ENCODE measurements at places on chromosomes 7 and 10.

GRCh38 chr7:109967406-109967805, 1123.5 kb upstream of the LRRN3 start:
- DNase-seq: no peak

DNA sequence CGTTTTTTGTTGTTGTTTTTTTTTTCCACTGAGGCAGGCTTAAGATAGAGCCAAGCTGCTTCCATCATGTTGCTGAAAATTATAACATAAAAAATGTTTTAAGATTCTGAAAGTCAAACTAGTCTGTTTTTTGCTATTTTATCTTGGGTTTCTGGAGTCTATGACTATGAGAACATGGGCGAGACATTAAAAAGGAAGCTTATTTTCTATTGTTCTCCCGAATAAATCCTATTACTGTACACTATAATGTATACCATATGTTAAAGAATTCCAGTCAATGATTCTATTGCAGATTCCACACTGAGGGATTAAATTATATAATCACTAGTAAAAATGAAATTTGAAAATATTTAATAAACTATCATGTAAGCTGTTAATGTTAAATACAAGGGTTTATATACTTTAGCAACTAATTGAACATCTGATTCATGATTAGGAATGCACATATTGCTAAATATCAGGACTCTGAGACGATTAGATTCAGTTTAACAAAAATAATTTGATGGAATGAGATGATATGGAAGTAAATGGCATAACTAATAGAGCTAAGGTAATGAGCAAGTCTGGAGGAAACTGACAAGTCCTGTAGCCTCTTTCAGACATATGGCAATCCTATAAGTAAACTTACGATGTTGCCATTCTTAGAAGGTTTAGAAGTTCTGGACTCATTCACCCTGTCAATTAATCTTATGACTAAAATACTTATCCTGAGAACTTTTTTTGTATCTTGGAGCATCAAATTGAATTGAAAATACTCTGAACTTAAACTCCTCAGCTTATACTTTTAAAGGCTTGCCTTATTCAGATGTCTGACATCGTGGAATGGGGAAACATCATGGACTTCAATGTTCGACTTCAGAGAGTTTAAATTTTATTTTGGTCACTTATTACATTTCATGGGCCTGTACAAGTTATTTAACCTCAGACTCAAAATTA, 294.8 kb upstream of the DGKB start:
- no peak for DNase-seq

DNA sequence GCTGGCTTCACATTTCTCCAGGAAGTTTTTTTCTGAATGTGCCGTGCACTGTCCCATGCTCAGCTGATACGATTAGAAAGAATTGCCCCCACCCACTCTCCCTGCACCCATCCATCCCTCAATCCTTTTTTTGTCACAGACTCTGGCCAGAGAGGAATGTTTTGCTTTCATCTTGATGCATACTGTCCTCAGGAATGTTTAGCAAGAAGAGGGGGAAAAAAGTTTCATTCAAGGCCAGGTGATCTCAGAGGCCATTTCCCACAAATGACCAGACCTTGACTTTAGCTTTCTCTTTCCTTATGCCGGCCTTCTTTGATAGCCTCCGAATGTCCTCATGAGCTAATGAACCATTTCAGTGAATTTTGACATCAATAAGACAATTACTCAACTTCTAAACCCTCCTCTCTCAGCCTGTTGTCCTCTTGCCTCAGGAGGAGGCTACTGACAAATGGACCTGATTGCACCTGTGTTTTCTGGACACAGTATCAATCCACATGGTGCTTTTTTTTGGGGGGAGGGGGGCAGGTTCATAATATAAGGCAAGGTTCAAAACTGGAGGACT, 105.0 kb upstream of the KLF6 start:
- DNase-seq: no peak

DNA sequence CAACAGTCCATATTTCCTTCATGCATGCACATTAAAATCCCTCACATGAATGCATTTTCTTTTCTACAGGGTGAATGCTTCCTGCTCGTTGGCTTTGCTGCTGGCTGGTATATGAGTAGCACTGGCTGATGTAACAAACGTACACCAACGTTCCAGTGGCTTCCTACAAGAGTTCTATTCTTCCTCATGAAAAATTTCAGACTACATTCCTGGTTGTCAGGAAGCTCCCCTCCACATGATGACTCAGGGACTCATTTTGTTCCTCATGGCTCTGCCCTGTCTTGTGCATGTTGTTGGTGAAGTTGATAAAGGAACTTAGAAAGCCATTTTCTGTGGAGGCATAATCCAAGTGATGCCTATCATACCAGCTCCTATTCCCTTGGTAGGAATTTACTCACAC, 470.7 kb upstream of the KLF6 start:
- no peak for DNase-seq

GRCh38 chr10:26555719-26556368, 117.7 kb downstream of the APBB1IP start:
- DNase-seq: no peak

- DNase-seq: peak; percentile 81
Observed at GRCh38 chr10:132163278-132163765, 23.4 kb upstream of the DPYSL4 start.

DNA sequence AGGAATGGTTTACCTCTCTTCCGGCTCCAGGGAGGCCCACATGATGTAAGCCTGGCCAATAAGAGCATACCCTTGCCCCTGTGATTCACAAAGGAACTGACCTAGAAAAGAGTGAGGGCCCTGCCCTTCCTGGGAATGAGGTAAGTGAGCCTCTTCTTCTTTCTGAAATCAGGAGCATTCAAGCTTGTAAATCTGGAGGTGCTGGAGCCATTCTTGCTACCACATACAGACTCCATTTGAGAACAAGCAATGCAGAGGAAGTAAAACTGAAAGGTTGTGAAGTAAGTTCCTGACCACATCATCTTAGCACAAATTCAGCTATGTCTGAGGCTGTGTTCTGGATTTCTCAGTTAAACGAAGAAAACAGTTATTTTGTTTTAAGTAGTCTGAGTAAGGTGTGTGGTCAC, 132.2 kb downstream of the CD36 start:
- DNase-seq: no peak

DNA sequence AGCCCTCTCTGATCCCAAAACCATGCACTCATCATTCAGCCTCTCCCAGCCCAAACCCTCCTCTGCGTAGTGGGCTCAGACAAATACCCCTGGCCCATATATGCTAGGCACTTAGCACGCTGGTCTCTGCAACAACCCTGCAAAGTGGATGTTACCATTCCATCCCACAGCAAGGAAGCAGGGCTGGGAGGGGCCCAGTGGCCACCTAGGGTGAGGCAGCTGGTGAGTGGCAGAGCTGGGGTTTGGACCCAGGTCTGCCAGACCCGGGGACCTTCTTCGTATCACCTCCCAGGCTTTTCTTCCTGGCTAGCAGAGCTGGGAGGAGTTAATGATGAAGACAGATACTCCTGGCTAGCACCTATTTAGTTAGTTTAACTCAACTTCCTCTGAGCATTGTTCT, 33.1 kb upstream of the SLC29A3 start:
- no peak for DNase-seq

DNA sequence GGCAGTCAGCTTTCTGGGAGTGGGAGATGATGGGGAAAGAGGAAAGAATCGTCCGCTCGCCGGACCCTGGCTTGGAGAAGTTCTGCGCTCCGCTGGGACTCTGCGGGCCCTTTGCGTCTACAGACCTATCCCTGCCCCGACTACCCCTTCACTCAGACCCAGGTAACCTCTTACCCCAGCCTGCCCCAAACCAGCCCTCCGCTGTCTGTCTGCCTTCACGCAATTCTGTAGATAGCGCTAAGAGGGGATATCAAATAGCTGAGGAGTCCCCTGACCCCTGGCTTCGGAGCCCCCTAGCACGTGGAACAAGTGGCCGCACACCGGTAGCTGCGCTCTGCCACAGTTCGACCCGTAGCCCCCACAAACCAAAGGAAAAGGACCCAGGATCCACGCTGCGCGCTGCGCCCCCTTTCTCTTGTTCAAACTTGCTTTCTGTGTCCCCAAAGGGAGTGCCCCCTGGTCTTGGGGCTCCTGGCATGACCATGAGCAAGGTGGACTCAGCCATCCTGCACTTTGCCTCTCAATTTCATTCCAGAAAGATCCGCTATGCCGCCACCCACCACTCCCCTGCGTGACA, 7.0 kb downstream of the HOXA4 start:
- DNase-seq: peak; percentile 52

DNA sequence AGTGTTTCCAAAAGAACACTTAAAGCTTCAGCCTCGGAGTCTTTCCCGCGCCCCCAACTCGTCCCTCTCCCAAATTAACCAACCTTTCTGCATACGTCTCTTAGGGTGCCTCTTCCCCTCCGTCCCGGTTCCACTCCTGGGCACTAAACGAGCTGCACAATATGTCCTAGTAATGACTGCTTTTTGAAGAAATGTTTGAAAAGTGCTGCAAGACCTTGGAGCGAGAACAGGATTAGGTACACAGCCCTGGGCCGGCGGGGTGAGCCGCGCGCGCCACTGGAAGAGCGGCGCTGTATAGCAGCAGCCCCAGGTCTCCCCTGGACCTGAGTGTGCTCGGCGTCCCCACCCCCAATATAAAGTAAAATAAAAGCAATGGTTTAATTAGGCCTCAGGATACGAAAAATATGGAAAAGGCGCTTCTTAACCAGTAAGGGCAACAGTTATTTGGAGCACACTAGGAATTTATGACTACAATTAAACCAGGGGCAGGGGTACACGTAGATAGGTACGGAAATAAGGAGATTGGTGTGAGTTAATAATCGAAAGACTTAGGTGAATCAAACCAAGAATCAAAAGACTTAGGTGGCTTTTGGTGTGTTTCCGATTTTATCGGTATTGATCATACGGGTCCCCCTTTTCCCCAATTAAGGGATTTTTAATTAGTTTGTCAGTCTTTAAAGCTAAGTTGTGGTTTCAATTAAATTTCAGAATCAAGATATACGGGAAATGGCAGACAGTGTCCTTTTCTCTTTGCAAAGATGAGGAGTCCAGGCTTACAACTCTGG, 1.9 kb downstream of the TET1 start:
- peak; percentile 6 for DNase-seq

DNA sequence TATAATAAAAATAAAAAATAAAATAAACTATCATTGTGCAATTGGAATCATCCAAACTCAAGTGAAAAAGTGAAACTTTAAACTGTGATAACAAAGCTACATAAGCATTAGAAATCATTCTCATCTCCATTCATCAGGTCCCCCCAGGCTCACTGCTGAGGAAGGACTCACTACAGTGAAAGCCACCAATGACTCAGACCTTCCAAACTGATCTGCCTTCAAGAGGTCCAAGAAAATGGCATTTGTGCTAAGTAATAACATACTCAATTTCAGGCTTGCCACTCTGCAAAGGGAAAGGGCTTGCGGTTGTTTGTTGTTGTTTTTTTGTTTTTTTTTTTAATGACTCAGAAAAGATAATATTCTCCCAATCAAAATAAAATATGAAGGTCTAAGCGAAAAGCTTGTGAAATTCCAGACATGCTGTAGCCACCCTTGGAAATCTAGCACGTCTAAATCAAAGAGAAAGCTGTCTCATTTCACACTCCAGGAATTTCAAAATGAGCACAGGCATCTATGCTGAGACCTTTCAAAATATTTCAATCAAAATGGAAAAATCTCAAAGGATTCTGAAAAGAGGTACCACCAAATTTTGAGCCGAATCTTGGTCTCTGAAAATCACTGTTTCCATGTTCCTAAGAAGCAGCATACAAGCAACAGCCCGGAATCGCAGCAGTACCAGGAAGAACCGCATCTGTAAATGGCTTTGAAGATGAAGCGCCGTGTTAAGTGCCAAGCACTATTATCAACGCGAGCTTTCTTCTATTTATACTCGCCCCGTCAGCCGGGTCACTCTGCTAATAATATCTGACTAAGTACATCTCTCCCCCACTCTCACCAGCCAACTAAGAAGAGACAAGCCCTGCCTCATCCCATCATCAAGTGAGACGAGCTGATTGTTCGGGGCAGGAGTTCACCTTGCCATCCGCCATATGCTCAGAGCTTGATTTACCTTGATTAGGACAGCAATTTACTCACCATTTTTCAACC, 13.5 kb downstream of the SFMBT2 start:
- no peak for DNase-seq

DNA sequence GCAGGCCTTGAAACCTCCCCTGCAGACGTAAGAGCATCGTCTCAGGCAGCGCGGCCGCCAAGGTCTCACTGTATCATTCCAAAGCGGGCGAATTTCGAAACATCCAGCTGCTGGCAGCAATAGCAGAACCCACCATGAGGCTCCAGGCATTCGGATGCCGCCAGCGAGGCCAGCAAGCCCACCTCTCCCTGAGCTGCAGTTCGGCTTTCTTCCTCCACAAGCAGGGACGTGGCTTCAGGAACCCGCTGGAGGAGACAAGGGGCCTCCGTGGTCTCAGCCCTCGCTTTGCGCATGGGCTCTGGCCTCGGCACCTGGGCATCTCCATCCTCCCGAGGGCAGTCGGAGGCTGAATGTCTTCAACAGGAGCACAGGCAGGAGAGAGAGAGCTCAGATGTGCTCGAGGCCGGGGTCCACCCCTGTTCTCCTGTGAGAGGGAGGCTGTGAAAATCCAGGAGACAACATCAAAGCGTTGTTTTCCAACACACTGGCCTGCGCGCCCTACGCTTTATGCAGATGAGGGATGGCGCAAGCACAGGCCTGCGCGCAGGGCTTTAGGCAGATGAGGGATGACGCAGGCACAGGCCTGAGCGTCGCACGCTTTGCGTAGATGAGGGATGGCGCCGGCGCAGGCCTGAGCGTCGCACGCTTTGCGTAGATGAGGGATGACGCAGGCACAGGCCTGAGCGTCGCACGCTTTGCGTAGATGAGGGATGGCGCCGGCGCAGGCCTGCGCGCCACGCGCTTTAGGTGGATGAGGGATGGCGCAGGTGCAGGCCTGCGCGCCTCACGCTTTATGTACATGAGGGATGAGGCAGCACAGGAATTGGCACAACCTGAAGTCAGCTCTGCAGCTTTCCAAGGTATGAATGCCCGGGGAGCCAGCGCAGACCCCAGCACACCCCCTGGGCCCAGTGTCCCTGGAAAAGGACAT, 103.2 kb downstream of the WDR37 start:
- DNase-seq: no peak

DNA sequence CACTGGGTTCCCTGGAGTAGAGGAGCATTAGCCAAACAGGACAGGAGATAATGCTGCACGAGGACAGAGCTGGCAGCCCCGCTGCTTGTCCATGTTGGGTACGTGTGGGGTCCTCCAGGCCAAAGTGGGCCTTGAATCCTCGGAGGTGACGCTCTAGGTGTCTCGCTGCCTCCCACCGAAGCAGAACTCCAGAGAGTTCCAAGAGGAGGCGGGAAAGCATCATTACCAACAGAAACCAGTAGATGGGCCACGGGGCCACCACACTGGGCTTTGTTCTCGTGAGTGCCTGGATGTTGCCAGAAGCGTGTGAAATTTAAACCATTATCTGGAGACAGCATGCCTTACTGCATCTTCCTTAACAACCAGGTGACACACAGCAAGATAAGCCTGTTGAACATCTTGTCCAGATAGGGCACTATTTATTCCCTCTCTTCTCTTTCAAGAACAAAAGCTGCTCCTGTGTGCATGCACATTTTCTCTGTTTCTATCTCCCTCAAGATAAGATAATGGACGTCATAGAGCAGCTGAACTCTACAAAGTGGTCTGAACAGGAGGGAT, 56.8 kb downstream of the TNS3 start:
- DNase-seq: no peak
